ENCODE measurements at places on chromosomes 11 and 22.
A peak's percentile ranks its signal among the peaks of the same experiment; 100 is the strongest.

DNA sequence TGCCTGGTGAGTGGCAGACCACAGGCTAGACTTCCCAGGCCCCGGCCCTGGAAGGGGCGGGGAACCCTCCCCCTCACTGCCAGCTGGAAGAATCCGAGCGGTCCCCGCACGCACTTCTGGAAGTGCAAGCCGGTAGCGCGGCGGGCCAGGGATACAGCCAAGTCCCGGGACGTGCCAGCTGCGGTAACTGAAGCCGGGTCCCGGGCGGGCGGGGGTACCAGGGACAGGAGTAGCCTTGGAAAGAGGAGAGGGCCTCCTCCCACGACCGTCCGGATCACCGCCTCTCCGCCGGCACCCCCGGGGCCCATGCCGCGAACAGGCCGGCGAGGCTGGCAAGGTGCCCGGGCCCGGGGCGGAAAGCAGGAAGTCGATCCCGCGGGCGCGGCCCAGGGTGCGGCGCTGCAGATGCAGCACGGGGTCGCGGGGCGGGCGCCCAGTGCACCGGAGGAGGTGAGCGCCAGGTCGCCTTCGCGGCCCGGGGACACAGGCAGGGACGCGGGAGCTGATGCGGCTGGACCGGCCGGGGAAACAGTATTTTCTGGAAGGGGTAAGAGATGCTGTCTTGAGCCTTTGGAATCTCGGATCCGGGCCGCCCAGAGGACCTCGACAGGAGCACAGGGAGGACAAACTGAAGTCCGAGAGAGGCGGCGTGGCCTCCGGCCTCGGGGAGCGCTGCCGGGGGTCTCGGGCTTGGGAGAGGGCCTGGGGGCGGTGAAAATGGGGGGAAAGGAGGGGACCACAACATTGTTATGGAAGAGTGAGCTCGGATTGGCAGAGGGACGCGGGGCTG, 783 bp upstream of the SLC35C1 start:
- peak; percentile 60 for DNase-seq

GRCh38 chr11:9711454-9712307, 47.8 kb downstream of the SWAP70 start:
- no peak for DNase-seq

DNA sequence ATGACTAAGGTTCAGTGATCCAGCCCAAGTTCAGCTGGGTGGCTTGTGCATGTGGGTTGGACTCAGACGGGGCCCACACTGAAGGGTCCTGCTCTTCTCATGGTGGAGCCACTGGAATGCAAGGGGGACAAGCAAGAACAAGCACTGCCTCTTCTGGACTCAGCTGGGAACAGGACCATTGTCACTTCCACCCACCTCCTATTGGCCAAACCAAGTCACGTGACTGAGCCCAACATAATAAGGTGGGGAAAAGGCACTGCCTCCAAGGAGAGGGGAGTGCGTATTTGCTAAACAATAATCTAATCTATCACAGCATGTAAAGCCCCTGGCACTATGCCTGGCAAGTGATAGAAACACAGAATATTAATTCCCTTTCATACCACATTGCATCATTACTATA, 87.1 kb downstream of the CHST1 start:
- no peak for DNase-seq

- peak; percentile 45 for DNase-seq
Observed at GRCh38 chr22:39920134-39920743, 19.4 kb downstream of the GRAP2 start.

GRCh38 chr11:102420547-102420946, 32.0 kb downstream of the TMEM123 start:
- no peak for DNase-seq

GRCh38 chr11:66835768-66836405, 7.4 kb upstream of the RCE1 start:
- no peak for DNase-seq

- DNase-seq = no peak
Observed at GRCh38 chr22:21849489-21849888, 18.0 kb downstream of the MAPK1 start.

- no peak for DNase-seq
Observed at GRCh38 chr11:93491973-93492372, 51.2 kb downstream of the SMCO4 start.

DNA sequence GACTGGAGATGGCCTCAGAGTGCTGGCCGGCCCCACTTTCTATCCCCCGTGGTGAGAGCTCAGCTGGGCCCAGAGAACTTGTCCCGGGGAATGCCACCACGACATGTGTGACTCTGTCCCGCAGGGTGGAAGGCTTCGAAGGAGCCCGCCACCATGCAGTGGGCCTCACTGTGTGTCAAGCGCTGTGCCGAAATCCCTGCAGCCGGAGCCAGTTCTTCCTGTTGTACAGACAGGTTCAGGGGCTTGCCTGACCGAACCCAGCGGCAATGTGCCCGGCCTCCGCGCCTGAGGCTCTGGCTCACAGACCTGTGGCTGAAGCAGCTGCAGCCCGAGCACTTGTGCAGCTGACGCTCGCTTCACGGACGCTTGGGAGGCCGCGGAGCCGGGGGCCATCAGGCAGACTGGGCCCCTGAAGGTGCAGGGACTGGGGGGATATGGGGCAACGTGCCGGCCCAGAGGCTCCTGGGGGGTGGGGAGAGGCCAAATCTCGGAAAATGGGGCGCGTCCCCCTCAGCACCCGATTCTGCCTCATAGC, 650 bp downstream of the PPM1F start:
- DNase-seq = no peak

GRCh38 chr22:27157666-27158370, 500.4 kb downstream of the MIAT start:
- DNase-seq = no peak

GRCh38 chr11:14118072-14118471, 155.5 kb downstream of the SPON1 start:
- no peak for DNase-seq

DNA sequence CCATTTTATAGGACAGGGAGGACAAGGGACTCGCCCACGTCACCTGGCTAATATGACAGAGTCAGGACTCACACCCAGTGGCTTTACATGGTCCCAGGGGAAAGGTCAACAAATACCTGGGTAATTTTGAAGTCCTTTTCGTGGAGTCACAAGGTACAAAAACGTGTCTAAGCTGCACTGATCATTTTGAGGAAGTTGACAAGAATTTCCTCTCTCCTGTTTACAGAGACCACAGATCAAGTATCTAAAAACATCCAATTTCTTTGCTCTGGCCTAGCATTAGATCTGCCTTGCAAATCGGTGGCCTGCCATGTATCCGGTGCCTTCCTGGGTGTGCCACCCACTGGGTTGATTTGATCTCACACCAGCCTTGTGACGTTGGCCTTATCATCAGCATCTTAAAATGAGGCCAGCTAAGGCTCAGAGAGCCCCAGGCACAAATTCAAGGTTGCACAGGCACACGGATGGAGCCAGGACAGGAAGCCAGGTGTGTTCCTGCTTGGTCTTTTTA, 17.6 kb downstream of the GDPD5 start:
- peak; percentile 52 for DNase-seq
